Glutamatergic neuron (in vitro differentiated cells): ENCODE measurements at places on chromosomes 3 and 15. TPM values are rescaled to one million over a fixed set of nuclear protein-coding genes. Genes with fewer than 3 reads are reported as not detected.

DNA sequence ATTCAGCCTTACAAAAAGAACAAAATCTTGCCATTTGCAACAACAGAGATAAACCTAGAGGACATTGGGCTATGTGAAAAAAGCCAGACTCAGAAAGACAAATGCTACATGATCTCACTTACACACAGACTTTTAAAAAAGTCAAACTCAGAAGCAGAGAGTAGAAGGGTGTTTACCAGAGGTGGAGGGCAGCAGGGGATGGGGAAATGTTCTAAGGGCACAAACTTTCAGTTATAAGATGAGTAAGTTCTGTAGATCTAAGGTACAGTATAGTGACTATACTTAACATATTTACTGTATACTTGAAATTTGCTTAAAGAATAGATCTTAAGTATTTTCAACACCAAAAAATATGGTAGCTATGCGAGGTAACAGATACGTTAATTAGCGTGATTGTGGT is 3.0 kb downstream of the MYEF2 start:
- no peak for DNase-seq

- DNase-seq = no peak
These were observed 24.9 kb upstream of the TPRG1 start for GRCh38 chr3:189146848-189147247.

DNA sequence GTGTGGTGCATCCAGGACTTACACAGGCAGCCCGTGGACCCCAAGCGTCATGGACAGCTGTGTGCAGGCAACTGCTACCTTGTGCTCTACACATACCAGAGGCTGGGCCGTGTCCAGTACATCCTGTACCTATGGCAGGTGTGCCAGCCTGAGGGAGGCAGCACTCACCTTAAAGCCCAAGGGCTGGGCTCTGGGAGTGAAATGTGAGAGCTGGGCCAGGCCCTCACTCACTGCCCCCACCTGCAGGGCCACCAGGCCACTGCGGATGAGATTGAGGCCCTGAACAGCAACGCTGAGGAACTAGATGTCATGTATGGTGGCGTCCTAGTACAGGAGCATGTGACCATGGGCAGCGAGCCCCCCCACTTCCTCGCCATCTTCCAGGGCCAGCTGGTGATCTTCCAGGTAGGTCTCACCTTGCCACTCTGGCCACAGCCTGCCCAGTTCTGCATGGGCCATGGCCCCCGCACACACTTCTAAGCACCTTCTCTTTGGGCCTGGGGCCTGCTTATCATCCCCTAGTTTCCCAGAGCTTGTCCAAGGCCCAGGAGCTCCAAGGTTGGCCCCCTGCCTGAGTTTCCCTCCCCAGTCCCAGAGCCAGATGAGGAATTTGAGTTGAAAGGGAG is 11.0 kb downstream of the VILL start:
- no peak for DNase-seq

DNA sequence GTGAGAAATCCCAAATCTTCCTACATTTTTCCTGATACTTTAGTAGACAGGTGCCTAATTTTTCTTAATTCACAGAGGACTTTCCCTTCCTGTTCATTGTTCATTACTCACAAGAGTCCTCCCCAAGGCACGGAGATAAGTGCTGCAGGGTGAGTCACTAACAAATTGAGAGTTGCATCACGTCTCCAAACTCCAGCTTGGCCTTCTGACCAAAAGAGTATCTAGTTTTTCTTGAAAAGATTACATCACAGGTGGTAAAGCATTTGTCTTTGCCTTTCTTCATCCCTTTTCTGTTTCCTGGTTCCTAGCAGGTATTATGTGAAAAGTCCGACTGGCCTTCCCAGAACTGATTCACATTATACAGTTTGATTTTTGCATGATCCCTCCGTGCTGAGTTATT is 24.9 kb upstream of the RASGRP1 start:
- DNase-seq = no peak

- peak; percentile 1 for DNase-seq
These were observed 3.3 kb downstream of the RHCG start for GRCh38 chr15:89492934-89493631.

DNA sequence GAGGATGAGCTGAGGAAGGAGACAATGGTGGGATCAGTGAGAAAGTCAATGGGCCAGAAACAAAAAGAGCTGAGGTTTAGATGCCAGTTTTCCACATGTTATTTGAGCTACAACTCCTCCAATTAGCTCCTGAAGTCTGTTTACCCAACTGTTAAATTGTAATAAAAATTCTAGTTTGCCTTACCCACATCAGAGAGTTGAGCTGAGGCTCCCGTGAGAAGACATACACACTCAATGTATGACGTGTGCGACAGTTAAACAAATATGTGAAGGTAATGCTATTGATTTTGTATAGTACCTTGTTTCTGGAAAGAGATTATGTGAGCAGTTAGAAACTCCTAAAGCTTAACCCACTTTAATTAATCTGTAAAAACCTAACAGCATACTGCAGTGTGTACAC is 318.1 kb upstream of the GRM7 start:
- no peak for DNase-seq

- no peak for DNase-seq
These were observed 21.9 kb upstream of the SLC30A4 start for GRCh38 chr15:45544266-45545023.

GRCh38 chr3:172786036-172786435 is 35.5 kb downstream of the ECT2 start:
- DNase-seq = no peak

DNA sequence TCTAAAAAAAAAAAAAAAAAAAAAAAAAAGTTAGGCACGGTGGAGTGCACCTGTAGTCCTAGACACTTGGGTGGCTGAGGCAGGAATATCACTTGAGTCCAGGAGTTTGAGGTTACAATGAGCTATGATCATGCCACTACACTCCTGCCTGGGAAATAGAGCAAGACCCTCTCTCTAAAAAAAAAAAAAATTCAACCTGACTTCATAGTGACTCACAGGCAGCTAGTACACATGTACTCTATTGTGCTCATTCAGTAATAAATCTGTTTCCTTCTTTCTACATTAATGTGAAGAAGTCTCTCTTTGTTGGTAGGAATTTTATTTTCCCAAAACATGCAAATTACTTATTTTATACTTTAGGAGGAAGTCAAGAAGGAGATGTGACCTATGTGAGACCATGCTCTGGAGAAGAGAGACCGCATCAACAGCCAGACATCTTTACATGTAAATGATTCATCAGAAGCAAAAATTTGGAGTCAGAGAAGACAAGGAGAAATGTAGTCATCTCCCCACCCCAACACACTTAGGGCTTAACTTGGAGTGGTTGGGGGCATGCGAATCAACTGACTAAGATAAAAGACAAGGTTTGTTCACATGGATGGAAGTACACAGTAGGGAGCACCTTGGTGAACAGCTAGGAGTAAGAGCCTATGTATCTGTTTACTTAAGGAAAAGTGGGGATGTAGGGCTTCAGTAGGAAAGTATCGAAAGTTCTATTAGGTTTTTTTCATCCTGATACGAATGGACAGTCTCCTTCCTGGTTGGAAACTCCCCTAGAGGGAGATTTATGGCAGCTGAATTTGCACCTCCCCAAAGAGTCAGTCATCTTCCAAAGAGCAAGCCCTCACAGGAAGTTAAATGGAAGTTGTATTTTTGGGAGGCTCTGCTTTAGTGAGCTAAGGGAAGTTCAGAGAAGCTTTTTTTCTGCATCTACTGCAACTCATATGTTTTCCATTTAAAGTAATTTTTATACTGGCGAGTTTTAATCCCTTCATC is 23.0 kb upstream of the NMD3 start:
- no peak for DNase-seq

DNA sequence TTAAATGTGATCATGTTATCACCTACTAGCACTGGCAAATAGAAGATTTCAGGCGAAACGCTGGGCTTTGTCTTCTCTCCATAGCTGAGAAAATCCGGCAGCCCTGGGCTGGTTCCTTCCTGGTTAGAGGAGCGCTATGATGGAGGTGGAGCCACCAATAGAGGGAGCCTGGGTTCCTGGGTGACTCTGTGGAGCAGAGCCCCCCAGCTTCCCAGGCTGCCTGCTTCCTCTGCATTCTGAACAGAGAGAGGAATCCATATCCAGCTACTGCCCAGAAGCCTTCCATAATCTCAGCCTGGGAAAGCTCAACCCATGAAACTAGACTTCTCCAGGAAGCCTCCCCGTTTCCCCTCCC is 32.6 kb upstream of the IQSEC1 start:
- DNase-seq = no peak

DNA sequence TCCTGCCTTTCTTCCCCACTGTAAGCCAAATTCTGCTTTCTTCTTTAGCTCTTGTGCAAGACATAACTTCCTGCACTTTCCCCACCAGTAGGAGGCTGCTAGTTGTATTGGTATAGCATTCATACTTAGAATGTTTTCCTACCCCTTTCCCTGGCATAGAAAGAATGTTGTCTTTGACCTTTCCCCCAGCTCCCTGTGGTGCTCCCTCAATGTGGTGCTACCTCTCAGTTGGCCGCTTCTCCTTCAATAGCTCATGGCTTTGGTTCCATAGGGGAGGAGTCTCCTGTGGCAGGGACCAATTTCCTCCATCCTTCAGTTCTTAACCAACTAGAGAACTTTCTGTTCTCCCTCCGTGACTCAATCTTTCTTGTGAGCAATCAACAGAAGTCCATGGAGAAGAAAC is 67.5 kb upstream of the AKAP13 start:
- no peak for DNase-seq

DNA sequence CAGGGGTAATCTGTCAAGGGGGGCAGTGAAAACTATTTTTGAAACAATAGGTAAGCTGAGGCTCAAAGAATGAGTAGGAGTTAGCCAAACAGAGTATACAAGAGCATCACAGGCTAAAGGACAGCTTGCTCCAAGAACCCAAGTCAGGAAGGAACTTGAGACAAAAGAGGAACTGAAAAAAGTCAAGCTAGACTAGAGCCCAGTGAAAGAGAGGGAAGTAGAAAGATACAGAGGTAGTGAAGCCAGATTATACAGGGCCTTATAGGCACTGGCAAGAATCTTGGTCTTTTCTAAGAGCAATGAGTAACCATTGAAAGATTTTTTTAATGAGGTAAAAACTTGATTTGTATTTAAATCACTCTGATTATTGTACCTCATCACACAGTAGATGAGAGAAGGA is 69.9 kb downstream of the FILIP1L start:
- no peak for DNase-seq

GRCh38 chr3:177944228-177944661 is 592.0 kb upstream of the KCNMB2 start:
- no peak for DNase-seq

DNA sequence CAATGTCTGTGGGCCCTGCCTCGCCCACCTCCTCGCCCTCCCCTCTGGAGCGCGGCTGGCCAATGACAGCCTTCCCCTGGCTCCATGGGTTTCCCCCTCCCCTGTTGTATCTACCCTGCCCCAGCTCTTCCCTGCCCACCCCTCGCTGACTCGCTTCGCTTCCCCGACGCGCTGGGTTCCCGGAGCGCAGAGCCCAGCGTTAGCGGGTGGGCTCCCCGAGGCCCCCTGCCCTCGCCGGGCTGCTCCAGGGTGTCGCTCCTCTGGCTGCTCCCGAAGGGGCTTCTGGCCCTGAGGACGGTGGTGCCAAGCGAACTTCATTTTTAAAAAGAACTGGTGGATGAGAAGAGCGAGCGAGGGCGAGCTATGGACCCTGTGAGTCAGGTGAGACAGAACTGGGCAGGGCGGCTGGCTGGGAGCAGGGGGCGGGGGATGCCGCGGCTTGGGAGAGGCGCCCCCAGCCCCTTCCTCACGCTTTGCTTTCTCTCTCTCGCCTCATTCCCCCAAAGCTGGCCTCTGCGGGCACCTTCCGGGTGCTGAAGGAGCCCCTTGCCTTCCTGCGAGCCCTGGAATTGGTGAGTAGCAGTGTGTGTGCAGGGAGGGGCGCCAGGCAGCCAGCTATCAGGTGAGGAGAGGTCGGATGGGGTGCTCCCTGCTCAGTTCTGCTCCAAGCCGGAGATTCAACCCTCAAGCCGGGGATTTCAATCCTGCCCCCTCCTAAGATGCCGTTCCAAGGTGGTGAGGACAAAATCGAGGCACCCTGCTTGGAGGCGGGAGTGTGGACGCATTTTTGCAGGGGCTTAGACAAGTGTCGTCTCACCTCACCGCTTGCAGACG is at the start of gene SYNPR:
Gene SYNPR, plus strand, starts transcription at position 138 of the 834 bp plus-strand sequence.
- peak; percentile 43 for DNase-seq

CKMT1A gene
- total RNA-seq = 15.7 TPM

FSIP1 gene
- 1.5 TPM for total RNA-seq

COL6A5 gene
- total RNA-seq = not detected

CYB561D2 gene
- total RNA-seq = 12.6 TPM

MME gene
- 6.6 TPM for total RNA-seq

RASGRP1 gene
- not detected for total RNA-seq

XCR1 gene
- not detected for total RNA-seq

ZNF80 gene
- not detected for total RNA-seq
